ENCODE measurements at places on chromosomes 5 and 9. TPM values are rescaled to one million over a fixed set of nuclear protein-coding genes. Genes with fewer than 3 reads are reported as not detected.
A peak's percentile ranks its signal among the peaks of the same experiment; 100 is the strongest.

The SPINK4 gene
- total RNA-seq = not detected

The NPR3 gene
- total RNA-seq = not detected

The APBA1 gene
- total RNA-seq = 0.98 TPM

The CCDC192 gene
- total RNA-seq = not detected

The CDO1 gene
- 0.18 TPM for total RNA-seq

DNA sequence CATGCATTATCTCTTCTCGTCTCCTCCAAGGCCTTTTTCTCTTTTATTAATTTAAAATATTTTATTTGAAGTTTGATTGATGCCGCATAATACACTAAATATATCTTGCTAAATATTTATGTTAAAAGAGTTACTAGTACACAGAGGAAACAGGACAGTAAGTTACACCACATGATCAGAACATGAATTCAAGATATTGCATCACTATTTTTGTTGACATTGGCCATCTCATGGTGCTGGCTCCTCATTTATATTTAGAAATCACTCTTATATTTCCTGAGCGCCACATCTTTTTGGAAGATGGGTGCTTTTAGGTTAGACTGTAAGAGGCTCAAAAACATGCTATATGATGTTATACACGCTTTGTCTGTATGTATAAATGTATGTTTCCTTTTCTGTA is 23.0 kb downstream of the SPEF2 start:
- H3K4me3 ChIP-seq = no peak overlapping the region
- DNase-seq = no peak
- H3K27me3 ChIP-seq = no peaks in the 10 kb centered on the region
- H3K4me1 ChIP-seq = no peaks in the 10 kb centered on the region
- peaks cover 21% of the 10 kb centered on the region for H3K36me3 ChIP-seq

DNA sequence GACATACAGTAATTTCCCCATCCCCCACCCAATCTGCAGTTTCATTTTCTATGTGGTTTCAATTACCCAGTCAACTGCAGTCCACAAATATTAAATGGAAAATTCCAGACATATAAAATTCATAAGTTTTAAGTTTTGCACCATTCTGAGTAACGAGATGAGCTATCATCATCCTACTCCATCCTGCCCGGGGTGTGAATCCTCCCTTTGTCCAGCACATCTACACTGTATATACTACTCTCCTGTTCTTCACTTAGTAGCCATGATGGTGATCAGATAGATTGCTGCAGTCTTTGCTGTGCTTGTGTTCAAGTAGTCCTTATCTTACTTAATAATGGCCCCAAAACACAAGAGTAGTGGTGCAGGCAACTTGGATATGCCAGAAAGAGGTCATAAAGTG is 11.3 kb downstream of the OXCT1 start:
- peak overlapping the region; percentile 3 for H3K4me3 ChIP-seq
- DNase-seq = no peak
- H3K4me1 ChIP-seq = peaks cover 42% of the 10 kb centered on the region
- H3K27me3 ChIP-seq = no peaks in the 10 kb centered on the region
- H3K36me3 ChIP-seq = peaks cover 36% of the 10 kb centered on the region

DNA sequence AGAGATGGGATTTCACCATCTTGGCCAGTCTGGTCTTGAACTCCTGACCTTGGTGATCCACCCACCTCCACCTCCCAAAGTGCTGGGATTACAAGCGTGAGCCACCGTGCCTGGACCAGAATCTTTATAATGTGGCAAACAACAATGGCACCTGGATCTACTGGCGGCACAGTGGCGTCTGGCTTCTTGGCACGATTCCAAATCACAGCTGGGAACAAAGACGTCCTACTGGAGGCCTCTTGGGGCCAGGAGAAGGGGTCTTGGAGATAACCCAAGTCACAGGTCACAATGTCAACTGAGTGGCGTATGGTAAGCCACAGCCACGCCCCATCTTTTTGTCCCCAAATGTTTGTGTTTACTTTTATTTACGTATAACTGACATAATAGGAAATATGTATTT is 77.8 kb upstream of the RAPGEF1 start:
- DNase-seq = no peak
- H3K4me3 ChIP-seq = no peak overlapping the region

DNA sequence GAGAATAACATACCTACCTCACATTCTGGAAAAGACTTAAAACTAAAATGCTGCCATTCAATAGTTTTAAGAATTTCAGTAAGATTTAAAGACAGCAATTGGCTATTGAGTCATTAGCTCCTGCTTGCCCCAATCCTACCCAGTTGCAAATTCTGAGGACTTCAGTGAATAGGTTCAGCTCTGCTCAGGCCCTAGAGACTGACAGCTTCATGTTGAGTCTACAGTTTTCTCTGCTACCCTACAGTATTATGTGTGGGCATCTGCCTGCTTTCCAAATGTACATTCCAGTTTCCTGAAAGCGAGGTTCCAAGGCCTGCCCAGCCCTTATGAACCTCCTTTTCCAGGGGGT is 61.5 kb downstream of the ARSB start:
- no peak for DNase-seq
- H3K27me3 ChIP-seq = no peaks in the 10 kb centered on the region
- H3K36me3 ChIP-seq = no peaks in the 10 kb centered on the region
- H3K4me1 ChIP-seq = peaks cover 2% of the 10 kb centered on the region
- no peak overlapping the region for H3K4me3 ChIP-seq

- H3K4me3 ChIP-seq = no peak overlapping the region
- no peaks in the 10 kb centered on the region for H3K27me3 ChIP-seq
- H3K4me1 ChIP-seq = no peaks in the 10 kb centered on the region
- H3K27ac ChIP-seq = no peak overlapping the region
- no peaks in the 10 kb centered on the region for H3K36me3 ChIP-seq
These were observed 238.9 kb downstream of the HSPA4 start for GRCh38 chr5:133290669-133291240.

- no peak overlapping the region for H3K27ac ChIP-seq
- no peaks in the 10 kb centered on the region for H3K36me3 ChIP-seq
- no peak overlapping the region for H3K4me3 ChIP-seq
These were observed 951.1 kb upstream of the DMAC1 start for GRCh38 chr9:8750639-8751051.

- H3K36me3 ChIP-seq = no peaks in the 10 kb centered on the region
- no peak overlapping the region for H3K27ac ChIP-seq
- DNase-seq = no peak
- peaks cover 2% of the 10 kb centered on the region for H3K4me1 ChIP-seq
- no peak overlapping the region for H3K4me3 ChIP-seq
These were observed 10.4 kb downstream of the CXXC5 start for GRCh38 chr5:139658501-139658927.

- H3K27ac ChIP-seq = no peak overlapping the region
- DNase-seq = no peak
- H3K36me3 ChIP-seq = no peaks in the 10 kb centered on the region
- H3K4me1 ChIP-seq = no peaks in the 10 kb centered on the region
- H3K4me3 ChIP-seq = no peak overlapping the region
These were observed 125.0 kb downstream of the DTWD2 start for GRCh38 chr5:118863345-118863744.

DNA sequence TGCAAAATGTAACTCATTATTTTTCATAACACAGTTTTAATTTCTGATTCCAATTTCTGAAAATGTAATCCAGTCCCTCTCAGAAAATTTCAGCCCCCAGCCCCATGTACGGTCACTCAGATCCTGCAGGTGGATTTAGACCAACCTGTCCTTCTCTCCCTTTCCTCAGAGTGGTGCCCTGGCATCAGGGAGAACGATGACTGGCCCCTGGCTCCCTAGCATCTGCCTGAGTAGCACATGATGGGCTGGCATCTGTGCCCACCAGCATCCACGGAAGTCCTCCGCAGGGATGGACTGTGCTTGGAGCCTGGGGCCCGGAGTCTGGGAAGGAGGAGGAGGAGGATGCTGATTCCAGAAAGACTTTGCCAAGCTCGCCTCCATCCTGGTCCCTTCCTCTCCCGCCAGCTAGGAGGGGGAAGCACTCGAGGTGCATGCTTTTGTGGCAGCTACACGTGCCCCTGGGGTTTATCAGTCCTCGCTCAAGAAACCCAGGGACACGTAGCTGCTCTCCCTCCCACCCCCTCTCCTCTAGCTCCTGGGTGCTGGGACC is 54.4 kb upstream of the RUFY1 start:
- no peaks in the 10 kb centered on the region for H3K36me3 ChIP-seq
- no peaks in the 10 kb centered on the region for H3K4me1 ChIP-seq
- H3K27ac ChIP-seq = no peak overlapping the region
- H3K4me3 ChIP-seq = no peak overlapping the region
- DNase-seq = no peak

DNA sequence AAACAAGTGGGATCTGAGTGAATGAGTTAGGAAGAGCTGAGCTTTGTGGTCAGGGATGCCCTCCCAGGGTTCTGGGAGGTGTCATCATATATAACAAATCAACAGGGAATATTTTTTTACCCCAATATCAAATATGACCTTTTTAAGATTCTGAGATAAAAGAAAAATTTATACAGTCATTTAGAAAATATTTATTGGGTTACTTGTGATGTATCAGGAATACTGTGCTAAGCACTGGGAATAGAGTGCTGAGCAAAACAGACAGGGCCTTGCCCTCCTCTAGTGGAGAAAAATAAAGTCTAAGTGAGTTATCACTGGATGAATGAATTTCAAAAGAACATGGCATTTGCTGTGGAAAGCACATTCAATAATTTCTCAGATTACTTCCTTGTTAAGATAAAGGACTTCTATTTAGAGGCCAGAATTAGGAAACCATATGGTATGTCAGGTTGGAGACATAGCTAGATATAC is 102.9 kb downstream of the BOD1 start:
- peaks cover 15% of the 10 kb centered on the region for H3K27me3 ChIP-seq
- H3K4me1 ChIP-seq = peaks cover 2% of the 10 kb centered on the region
- H3K4me3 ChIP-seq = no peak overlapping the region
- H3K27ac ChIP-seq = no peak overlapping the region

DNA sequence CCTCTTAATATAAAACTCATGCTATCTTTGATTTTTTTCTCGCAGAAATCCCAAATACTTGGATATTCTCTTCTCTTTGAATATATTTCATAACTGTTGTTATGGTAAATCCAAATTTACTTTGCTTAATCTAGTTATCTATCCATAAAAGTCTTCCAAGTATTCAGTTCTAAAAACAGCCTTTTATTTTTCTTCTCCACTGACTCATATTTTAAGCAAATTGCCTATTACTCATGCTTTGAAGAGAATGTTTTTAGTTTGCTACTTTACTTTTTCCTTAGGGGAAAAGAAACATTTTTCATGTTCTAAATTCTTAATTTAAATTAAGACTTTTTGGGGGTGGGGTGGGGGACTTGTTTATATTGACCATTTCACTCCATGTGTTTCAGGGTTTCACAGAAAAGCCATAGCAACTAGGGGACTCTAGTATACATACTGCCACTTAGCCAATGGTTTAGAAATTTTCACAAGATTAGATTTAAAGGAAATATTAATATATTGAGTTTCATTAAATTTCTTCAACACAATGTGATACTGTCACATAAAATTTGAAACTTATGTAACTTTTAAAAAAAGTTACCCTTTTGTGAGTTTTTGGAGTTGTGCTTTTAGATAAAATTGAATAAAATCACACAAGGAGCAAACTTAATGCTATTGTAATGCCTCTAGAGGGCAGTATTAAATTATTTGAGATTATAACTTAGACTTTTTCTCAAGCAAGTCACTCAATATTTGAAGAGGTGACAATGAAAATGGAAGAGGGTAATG is 545.8 kb upstream of the ARRDC3 start:
- no peaks in the 10 kb centered on the region for H3K27me3 ChIP-seq
- H3K27ac ChIP-seq = no peak overlapping the region
- H3K4me3 ChIP-seq = no peak overlapping the region
- H3K36me3 ChIP-seq = no peaks in the 10 kb centered on the region
- DNase-seq = no peak

DNA sequence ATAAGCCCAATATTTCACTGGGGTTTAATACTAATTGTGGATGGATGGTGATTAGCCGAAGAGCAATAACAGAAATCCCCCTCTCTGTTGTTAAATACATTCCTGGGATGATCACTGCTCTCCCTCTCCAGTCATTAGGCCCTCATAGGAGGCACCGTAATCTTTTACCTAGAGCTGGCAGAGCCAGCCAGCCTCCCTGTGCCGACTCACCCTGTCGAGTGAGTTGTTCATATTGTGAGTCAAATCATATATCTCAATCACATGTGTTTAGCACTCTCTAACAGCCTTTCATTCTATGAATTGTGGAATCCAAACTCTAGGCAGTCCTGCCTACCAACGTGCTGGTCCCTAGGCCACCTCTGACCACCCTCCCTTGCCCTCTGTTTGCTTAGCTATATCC is 771.0 kb downstream of the IRX1 start:
- no peaks in the 10 kb centered on the region for H3K4me1 ChIP-seq
- no peak overlapping the region for H3K4me3 ChIP-seq
- no peak overlapping the region for H3K27ac ChIP-seq
- no peaks in the 10 kb centered on the region for H3K27me3 ChIP-seq
- no peak for DNase-seq
